ENCODE measurements at places on chromosomes 13 and 19.

- no peak for DNase-seq
Measured at GRCh38 chr13:25729201-25729600, 322.6 kb downstream of the SHISA2 start.

GRCh38 chr13:35851881-35852280 is 279.3 kb downstream of the DCLK1 start:
- no peak for DNase-seq

GRCh38 chr13:106874323-106874722 is 306.4 kb upstream of the ARGLU1 start:
- no peak for DNase-seq

DNA sequence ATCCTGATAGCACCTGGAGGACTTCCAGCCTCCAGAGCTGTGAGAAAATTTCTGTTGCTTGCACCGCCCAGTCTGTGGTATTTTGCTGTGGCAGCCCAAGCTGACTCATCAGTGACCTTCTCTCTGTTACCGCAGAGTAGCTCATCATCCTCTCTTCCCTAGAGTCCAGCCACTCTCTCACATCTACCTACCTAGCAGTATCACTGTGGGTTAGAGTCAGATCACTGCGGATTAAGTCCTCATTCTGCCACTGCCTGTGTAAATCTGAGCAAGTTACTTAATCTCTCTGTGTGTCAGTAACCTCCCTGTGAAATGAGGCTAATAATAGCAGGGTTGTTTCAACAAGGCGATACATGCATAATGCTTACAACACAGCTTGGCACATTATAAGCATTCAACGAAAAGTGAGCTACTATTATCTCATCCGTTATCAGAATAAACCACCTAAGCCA is 40.3 kb upstream of the USPL1 start:
- peak; percentile 10 for DNase-seq

DNA sequence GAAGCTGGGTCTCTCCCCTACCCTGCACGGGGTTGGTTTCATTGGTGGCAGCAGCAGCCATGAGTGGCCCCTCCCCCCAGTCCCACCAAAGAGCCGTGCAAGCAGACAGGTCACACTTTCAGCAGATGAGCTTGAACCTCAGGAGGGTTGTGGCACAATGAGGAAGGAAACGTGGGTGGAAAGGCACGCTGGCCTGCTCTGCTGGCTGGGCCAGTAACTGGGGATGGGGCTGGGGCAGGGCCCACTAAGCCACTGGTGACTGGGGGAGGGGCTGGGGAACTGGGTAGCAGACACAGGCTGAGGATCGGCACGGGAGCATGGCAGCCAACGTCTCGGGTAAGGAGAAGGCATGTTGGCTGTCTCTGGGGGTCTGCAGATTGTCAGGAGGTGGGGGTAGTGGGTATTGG is at the start of gene P2RY11:
TSS of gene P2RY11 (plus strand) at position 289 of the 407 bp plus-strand sequence. CDS start at position 318, 29 bp downstream.
- no peak for DNase-seq

- DNase-seq: no peak
Measured at GRCh38 chr19:5985098-5985783, 7.3 kb upstream of the RANBP3 start.

DNA sequence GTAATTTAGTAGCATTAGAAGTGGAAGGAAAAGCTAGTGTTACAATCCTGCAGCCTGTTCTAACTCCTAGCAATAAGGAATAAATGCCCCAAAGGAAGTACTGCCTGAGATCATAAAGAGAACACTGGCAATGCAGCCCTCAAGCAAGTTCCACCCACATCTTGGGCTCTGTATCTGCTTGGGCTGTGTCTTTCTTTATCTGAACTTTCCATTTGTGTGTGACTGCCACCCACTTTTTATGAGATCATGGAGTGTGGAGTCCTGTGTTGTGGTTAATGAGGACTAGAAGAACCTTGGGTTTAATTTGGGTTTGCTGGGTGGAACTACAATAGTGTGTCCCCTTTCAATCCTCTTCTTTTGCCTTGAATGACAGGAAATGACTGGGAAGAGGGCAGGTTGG is 38.2 kb downstream of the RFXAP start:
- DNase-seq: no peak

GRCh38 chr13:39105110-39105509 is 66.9 kb downstream of the NHLRC3 start:
- DNase-seq: no peak

DNA sequence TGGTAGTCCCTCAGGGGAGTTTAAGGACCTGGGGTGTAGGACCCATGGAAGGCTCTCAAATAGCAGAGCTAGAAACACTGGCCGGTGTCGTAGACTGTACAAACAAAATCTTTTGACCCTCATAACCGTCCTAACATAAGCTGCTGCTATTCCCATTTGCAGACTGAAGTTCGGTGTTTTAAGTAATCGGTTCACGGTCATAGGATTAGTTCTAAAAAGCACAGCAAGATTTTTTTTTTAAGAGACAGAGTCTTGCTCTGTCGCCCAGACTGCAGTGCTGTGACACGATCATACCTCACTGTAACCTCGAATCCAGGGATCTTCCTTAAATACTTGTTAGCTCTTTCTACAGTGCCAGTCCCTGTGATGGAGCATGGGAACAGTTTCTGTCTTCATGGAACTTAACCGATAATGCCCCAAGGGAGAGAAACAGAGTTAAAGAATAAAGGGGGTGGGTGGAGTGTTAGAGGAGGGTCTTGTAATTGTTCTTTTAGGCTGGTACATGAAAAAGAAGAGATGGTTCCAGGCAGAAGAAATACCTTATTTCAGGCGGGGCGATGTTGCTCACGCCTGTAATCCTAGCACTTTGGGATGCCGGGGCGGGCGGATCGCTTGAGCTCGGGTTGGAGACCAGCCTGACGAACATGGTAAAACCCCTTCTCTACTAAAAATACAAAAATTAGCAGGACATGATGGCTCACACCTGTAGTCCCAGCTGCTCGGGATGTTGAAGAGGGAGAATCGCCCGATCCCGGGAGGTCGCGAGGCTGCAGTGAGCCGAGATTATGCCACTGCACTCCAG is 475 bp upstream of the ZC3H4 start:
- no peak for DNase-seq

- no peak for DNase-seq
Measured at GRCh38 chr19:18613589-18614234, 1.0 kb downstream of the TMEM59L start.

DNA sequence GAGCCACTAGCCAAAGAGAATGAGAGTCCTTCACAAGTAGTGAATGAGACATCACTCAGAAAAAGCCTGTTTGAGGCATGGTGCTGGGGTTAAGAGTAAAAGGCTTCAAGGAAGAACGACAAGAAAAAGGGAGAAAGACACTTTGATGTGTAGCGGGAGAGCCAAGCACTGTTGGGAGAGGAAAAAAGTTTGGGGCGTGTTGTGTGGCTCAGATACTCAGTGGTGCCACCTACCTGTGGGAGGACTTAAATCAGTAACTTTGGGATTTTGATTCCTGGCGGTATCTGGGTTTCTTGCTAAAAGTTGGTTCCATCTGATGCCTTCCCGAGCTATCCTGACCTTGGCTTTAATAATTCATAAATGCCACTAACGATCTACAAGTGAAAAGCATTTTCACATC is 12.3 kb downstream of the ELSPBP1 start:
- DNase-seq: no peak

- DNase-seq: no peak
Measured at GRCh38 chr13:94515374-94515773, 35.9 kb upstream of the DCT start.

- no peak for DNase-seq
Measured at GRCh38 chr13:64680739-64681138, 2549.4 kb downstream of the PCDH9 start.

GRCh38 chr13:113203507-113204377 is 4.7 kb downstream of the PCID2 start:
- no peak for DNase-seq

GRCh38 chr19:41457241-41457640 is 14.3 kb downstream of the ERICH4 start:
- no peak for DNase-seq

DNA sequence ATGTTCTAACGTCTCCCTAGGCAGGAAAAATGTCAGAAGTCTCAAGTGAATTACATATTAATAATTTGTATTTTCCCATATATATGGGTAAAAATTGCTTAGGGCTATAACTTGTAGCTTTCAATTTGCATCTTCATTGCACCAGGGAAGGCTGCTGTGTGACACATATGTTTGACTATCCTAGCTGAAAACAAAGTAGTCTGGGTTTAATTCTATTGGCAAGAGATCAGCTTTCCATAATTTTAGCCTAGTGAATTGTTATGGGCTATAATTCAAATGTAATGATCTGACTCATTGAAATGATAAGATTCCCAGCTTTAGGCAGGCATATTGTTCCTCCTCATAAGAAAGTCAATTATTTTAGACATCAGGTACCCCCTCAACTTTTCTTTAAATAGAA is 553.1 kb downstream of the DCT start:
- no peak for DNase-seq

DNA sequence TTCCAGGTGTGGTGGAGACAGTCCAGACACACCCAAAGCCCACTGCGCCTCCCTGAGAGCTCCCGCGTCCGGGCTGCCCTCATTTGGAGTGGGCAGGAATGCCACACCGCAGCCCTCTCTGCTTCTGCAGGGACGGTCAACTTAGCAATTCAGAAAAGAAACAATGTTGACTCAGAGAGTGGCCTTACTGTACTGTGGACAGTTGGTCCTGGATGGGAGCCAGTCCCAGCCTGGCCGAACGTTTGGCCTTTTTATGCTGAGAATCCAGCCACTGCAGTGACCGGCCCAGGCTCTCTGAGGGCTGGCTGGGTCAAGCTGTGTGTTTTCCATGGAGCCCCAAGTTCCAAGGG is 7.2 kb downstream of the GAS6 start:
- DNase-seq: peak; percentile 3

GRCh38 chr19:41447732-41448332 is 4.9 kb downstream of the ERICH4 start:
- no peak for DNase-seq

DNA sequence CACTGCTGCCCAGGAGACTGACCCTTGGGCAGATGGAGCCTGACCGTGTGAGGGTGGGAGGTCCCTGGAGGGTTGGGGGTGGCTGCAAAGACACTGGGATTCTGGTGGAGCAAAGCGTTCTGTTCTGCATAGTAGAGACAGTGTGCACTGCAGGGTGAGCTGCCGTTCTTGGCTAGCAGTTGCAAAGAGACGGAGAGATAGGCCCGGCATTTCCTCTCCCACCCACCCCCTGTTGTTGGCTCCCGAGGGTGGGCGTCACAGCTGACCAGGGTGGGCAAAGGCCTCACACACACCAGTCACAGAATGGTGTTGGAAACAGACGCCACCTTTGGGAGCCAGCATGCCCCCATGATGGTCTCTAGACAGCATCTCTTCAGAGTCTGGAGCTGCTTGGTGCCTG is 11.4 kb downstream of the TMEM255B start:
- no peak for DNase-seq
